SW480 (cell line): ENCODE measurements at places on chromosomes 1 and 21.

DNA sequence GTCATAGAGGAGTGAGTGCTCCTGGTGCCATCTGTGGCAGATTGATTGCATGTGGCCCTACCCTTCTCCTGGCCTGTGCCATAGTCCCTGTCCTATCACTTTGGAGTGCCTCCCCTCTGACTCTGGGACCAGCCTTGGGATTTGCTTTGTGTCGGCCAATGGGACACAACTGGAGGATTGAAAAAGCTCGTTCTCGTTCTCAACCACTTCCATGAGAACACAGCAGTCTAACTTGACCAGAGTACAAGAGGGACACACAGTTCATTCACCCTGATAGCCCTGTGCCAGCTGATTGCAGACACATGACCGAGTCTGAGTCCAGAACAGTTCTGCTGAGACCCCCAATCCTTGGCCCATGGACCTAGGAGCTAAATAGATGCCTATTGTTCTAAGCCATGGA lies 47.8 kb downstream of the C1orf198 start:
- DNase-seq: no peak

DNA sequence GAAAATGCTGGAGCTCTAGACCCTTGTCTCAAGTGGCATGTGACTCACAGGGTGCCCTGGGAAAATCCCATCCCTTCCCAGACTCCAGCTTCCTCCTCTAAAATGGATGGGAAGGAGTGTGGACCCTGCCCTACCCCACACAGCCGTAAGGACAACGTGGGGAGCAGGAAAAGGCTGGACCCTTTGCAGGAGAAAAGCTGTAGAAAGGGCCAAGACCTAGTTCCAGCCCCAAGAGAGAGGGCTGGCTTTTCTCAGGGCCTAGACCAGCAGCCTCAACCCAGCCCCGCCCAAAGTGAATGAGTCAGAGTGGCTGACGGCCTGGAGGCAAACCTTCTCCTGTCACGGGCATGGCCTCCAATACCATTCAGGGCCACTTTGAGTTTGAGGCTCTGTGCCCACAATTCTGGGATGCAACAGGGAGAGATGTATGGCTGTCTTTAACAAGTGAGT lies 1.1 kb downstream of the LAMB3 start:
- peak; percentile 80 for DNase-seq

GRCh38 chr1:218660678-218661053 lies 315.5 kb downstream of the TGFB2 start:
- peak; percentile 76 for DNase-seq

DNA sequence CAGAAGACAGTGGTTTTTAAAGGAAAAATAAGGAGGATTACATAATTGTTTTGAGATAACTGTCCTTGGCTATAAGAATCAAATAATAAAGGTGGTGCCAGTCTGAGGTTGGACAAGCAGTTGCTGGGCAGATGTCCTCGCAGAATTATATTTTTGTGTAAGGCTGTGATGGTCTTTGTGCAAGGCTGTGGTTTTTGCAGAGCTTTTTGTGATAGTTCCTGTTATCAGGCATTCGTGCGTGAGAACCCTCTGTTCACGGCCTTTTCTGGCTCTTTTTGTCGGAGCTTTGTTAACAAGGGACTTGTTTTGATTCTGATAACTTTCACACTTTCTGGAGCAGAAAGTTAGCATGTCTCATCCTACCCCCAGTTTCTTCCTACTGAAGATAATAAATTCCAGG lies 33.4 kb downstream of the SH3BP5L start:
- no peak for DNase-seq

DNA sequence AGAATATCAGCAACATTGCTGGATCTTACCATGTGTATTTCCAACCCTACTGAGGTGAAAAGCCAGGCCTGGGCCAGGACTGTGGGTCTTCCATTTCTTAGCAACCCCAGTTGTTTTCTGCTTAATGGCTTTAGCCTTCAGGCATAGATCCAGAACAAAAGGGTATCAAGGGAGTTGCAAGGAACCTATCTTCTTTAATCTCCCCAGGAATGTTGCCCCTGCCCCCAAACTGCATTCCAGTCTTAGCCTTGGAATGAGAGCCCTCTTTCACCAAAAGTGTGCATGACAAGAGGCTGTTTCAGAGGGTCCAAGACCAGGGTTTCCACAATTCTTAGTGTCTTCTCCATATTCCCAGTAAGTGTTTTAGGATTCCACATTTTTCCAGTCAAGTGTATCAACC lies 87.9 kb upstream of the SOX13 start:
- DNase-seq: no peak

GRCh38 chr1:228455715-228456114 lies 31.5 kb upstream of the RNF187 start:
- no peak for DNase-seq

DNA sequence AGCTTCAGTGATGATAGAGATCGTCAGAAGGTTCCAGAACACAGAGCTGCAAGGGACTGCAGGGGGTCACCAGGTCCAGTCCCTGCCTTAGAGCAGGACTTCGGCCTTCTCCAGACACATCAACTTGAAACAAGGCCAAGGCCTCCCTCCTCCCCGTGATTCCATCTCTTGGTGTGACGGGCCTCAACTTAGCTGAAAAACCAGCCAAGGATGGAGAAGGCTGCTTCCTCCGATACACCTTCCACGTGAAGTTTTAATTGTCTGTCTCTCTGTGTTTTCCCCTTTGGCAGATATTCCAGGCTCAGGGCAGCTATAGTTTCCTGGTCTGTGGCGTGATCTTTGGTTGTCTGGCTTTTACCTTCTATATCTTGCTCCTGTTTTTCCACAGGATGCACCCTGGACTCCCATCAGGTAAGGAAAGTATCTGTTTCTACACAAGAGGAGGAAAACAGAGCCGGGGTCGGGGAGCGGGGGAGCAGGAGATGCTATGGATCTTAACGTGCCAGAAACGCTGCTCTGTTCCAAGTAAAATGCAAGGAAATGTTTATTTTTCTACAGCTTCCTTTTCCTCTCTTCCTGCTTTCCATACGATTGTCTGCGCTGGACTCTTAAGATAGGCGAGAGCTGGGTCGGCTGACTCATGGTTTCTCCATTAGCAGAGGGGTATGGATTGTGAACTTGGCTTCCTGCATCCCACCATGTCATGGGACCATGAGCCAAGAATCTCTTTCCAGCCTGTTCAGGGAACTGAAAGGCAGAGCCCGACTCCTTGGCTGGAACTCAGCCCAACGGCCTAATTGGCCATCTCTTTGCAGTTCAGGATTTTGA lies 32.8 kb downstream of the ELK4 start:
- no peak for DNase-seq

GRCh38 chr1:118812555-118812954 lies 175.6 kb downstream of the TBX15 start:
- DNase-seq: no peak

- no peak for DNase-seq
These were observed 56.7 kb upstream of the RGS21 start for GRCh38 chr1:192260076-192260475.

- DNase-seq: no peak
These were observed 790 bp upstream of the TSNAX start for GRCh38 chr1:231527586-231528171.

DNA sequence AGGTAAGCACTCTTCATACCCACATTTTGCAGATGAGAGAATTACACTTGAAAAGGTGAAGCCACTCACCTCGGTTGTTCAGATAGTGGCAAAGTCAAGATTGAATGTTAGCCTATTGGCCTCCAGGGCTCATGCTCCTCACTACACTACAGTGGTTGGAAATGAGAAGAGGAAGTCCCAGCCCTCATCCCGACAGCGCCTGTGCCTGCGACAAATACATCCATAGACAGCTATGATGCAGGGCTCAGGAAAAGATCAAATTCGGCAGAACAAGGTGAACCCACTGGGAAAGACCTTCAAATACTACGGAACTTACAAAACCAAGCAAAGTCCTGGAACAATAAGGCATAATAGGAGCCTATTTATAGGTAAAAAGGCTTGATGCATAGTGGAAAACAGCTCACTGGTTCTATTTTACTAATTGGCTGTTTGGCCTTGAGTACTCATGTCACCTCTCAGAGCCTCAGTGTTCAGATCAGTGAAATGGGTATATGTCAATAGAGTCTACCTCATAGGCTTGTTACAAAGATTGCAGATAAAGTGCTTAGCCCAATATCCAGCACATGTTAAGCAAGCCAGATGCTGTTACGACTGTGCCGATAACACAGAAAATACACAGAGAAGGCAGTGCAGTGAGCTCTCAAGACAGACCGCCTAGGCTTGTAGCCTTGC lies 3.5 kb downstream of the SPOCD1 start:
- no peak for DNase-seq

DNA sequence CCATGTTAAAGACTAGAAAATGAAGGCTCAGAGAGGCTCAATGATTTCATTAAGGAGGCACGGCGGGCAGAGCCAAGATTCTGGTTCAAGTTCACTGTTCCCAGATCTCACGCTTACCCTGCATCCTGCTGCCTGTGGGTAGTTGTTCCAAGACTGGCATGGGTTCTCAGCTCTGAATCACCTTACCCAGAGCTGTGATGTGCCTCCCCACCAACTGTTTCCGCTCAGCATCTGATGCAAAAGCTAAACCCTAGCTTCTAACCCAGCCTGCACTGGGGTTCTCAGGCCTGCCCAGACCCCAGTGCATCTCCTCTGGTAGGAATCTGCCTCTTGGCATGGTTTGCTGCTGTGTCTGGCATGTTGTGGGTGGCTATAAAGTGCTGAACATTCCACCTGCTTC lies 11.8 kb downstream of the TNR start:
- DNase-seq: no peak

GRCh38 chr1:209511169-209511568 lies 72.3 kb upstream of the CAMK1G start:
- peak; percentile 55 for DNase-seq

GRCh38 chr21:14482165-14482564 lies 64.0 kb downstream of the SAMSN1 start:
- no peak for DNase-seq

GRCh38 chr1:220962031-220962751 lies 82.9 kb downstream of the HLX start:
- no peak for DNase-seq

DNA sequence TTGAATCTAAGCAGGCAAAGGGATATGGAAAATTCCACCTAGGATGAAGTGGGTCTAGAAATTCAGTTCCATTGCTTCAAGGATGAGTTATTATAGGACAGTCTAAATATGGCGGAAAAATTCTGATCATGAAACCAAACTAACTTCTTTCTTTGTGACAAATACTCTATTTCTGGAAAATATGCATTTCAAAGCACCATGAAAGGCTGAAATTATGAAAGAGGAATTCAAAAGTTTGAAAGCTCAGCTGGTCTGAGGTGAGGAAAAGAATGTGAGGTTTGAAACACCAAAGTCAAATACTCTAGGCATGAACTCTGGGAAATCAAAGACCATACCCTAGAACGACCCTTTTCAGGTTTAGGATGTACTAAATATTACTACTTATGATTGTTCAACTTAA lies 36.4 kb upstream of the COL11A1 start:
- no peak for DNase-seq

GRCh38 chr1:217564207-217564606 lies 66.7 kb downstream of the GPATCH2 start:
- no peak for DNase-seq

DNA sequence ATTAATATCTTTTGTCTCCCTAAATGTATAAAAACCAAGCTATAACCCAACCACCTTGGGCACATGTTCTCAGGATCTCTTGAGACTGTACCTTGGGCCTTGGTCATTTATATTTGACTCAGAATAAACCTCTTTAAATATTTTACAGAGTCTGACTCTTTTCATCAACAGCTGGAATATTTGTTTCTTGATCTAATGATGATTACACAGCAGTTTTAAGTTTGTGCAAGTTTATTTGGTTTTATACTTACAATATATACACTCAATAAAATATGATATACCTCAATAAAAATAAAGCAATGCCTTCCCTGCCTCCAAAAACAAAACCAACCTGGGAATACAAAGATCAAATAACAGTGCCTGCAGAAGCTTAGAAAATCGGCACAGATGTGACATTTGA lies 22.0 kb downstream of the LEPR start:
- DNase-seq: no peak

GRCh38 chr1:117180147-117180967 lies 30.4 kb downstream of the VTCN1 start:
- DNase-seq: no peak

DNA sequence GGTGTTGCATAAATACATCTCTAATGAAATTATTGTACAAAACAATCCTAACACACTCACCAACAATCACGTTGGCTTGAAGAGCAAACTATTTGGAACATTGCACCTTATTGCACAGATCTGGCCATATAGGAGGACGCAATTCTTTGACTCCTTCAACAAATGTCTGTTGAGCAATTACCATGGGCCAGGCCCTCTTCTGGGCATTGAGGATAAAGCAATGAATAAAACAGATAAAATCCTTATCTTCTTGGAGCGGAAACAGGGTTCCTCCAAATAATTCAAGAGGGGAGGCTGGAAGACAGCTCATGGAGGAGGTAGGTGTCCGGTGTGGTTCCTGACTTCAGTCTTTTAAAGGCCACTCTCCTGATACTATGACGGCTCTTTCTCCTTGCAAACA lies 43.3 kb downstream of the PAX7 start:
- no peak for DNase-seq

- DNase-seq: no peak
These were observed 133.2 kb upstream of the ZBTB40 start for GRCh38 chr1:22318279-22318981.

GRCh38 chr1:205739348-205740160 lies 10.4 kb downstream of the NUCKS1 start:
- no peak for DNase-seq

- DNase-seq: no peak
These were observed 3.2 kb downstream of the LAD1 start for GRCh38 chr1:201395936-201396335.

DNA sequence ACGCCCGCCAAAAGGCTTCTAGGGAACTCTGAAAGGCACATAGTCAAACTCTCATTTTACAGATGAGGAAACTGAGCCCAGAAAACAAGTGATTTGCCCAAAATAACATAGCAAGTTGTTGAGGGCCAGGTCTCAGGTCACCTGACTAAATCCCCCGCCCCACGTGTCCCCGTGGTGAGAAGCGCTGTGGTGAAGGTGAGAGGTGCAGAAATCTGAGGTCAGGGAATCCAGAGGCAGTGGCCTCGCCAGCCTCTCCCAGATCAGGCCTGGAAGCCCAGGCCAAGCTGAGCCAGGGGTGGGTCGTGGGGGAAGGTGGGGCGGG lies 5.1 kb downstream of the HDGF start:
- DNase-seq: no peak

GRCh38 chr21:16534408-16535101 lies 804.8 kb downstream of the USP25 start:
- DNase-seq: no peak

GRCh38 chr1:25804244-25804963 lies 4.4 kb downstream of the SELENON start:
- no peak for DNase-seq

DNA sequence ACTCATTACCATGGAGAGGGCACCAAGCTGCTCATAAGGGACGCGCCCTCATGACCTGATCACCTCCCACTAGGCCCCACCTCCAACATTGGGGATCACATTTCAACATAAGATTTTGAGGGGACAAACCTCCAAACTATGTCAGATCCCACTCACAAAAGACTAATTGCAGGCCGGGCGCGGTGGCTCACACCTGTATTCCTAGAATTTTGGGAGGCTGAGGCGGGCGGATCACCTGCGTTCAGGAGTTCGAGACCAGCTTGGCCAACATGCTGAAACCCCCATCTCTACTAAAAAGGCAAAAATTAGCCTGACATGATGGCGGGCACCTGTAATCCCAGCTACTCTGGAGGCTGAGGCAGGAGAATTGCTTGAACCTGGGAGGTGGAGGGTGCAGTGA lies 228.7 kb downstream of the CRB1 start:
- DNase-seq: no peak
